ENCODE measurements at places on chromosomes 1 and 21. TPM values are rescaled to one million over a fixed set of nuclear protein-coding genes. Genes with fewer than 3 reads are reported as not detected.
A peak's percentile ranks its signal among the peaks of the same experiment; 100 is the strongest.

DNA sequence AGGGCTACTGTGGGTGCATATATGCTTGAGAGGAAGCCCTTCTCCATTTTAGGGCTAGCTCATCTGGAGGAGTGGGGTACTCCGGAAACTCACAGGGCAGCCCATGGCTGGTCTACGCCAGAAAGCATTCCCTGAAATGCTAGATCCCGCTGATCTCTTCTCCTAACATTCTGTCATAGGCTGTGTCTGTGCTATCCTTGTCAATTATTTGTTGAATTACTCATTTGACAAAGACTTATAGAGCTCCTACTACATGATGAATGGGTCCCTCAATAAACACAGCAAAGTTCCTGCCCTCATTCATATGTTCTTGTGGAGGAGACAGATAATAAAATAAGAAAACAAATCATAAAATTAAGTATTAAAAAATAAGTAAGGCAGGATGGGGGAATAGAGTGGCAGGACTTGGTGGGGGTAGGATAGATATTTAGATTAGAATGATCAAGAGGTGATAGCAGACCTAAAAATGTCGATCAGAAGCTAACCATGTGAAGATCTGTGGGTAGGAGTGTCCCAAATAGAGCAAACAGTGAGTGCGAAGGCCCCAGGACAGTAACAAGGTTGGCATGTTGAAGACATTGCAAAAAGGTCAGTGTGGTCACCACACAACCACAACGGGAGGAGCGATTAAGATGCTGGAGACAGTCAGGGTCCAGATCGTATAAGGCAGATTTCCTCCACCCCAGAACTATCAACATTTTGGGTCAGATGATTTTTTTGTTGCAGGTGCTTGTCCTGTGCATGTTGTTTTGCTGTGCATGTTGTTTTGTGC is 13.2 kb downstream of the NGF start:
- H3K4me3 ChIP-seq: no peak overlapping the region
- no peak for DNase-seq
- H3K27me3 ChIP-seq: no peaks in the 10 kb centered on the region
- H3K27ac ChIP-seq: no peak overlapping the region

DNA sequence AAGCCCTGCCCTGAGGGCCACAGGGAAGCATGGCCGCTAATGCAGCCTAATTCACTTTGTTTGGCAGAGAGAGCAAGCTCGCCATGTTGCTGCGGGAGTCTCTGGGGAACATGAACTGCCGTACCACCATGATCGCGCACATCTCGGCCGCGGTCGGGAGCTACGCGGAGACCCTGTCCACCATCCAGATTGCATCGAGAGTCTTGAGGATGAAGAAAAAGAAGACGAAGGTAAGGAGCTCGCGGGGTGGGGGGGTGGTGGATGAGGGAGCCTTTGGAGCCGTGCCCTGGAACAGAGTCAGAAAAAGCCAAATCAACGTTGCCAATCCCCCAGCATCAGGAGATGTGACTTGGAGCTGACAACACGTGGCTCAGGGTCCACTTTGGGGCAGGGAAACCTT is 529.4 kb downstream of the KIF26B start:
- H3K36me3 ChIP-seq: no peaks in the 10 kb centered on the region
- no peak for DNase-seq
- no peaks in the 10 kb centered on the region for H3K27me3 ChIP-seq
- no peak overlapping the region for H3K4me3 ChIP-seq

- no peak for DNase-seq
- no peak overlapping the region for H3K4me3 ChIP-seq
- H3K27me3 ChIP-seq: no peaks in the 10 kb centered on the region
- H3K4me1 ChIP-seq: no peaks in the 10 kb centered on the region
- no peaks in the 10 kb centered on the region for H3K36me3 ChIP-seq
- H3K27ac ChIP-seq: no peak overlapping the region
These were observed 10.9 kb downstream of the TMEM53 start for GRCh38 chr1:44663417-44663816.

DNA sequence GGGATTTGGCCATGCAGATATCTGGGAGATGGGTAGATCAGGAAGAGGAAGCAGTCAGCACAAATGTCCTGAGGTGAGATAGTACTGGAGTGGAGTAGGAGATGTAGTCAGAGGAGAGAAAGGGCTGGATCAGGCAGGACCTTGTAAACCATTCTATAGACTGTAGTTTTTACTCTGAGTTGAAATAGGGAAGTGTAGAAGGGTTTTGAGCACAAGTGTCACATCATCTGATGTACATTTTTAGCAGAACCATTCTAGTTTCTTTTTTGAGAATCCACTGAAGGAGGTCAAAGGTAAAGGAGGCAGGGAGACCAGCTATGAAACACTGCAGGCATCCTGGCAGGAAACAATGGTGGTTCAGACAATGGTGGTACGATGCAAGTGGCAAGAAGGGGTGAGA is 194.6 kb upstream of the RRP15 start:
- no peak for DNase-seq
- peaks cover 13% of the 10 kb centered on the region for H3K27me3 ChIP-seq
- H3K27ac ChIP-seq: no peak overlapping the region
- no peaks in the 10 kb centered on the region for H3K4me1 ChIP-seq

DNA sequence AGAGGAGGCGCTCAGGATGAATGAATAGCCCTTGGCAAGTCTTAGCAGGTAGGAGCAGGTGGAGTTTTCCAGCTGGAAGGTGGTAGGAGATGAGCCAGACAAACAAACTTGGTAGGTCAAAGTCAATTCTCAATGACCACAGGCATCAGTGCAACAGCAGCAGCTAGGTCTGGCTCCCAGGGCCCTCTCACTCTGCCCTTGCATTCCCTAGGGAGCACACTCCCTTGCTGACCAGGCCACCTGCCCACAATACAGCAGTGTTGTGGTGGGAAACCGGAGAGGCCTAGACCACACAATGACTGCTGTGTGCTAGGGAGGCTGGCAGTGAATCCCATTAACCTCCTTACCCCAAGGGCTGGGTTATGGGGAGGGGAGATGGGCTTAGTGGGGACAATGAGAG is 13.0 kb upstream of the PAQR6 start:
- H3K27ac ChIP-seq: no peak overlapping the region
- peaks cover 68% of the 10 kb centered on the region for H3K36me3 ChIP-seq
- no peak overlapping the region for H3K4me3 ChIP-seq
- DNase-seq: no peak
- no peaks in the 10 kb centered on the region for H3K27me3 ChIP-seq

- DNase-seq: no peak
- H3K27me3 ChIP-seq: no peaks in the 10 kb centered on the region
- no peak overlapping the region for H3K4me3 ChIP-seq
- no peaks in the 10 kb centered on the region for H3K4me1 ChIP-seq
- H3K36me3 ChIP-seq: no peaks in the 10 kb centered on the region
These were observed 22.6 kb upstream of the TTC34 start for GRCh38 chr1:2823921-2824610.

- no peaks in the 10 kb centered on the region for H3K36me3 ChIP-seq
- no peak overlapping the region for H3K4me3 ChIP-seq
- no peaks in the 10 kb centered on the region for H3K4me1 ChIP-seq
- no peak overlapping the region for H3K27ac ChIP-seq
- DNase-seq: no peak
- no peaks in the 10 kb centered on the region for H3K27me3 ChIP-seq
These were observed 15.2 kb downstream of the RGS4 start for GRCh38 chr1:163084330-163084729.

- H3K27me3 ChIP-seq: peaks cover 10% of the 10 kb centered on the region
- H3K36me3 ChIP-seq: no peaks in the 10 kb centered on the region
- no peak for DNase-seq
- no peak overlapping the region for H3K4me3 ChIP-seq
These were observed 779 bp downstream of the BEND5 start for GRCh38 chr1:48775831-48776392.

CBS gene
- total RNA-seq: 1.4 TPM

- H3K27ac ChIP-seq: no peak overlapping the region
- H3K27me3 ChIP-seq: no peaks in the 10 kb centered on the region
- DNase-seq: no peak
- no peaks in the 10 kb centered on the region for H3K36me3 ChIP-seq
- no peak overlapping the region for H3K4me3 ChIP-seq
These were observed 55.3 kb upstream of the COL6A1 start for GRCh38 chr21:45926281-45926680.

DNA sequence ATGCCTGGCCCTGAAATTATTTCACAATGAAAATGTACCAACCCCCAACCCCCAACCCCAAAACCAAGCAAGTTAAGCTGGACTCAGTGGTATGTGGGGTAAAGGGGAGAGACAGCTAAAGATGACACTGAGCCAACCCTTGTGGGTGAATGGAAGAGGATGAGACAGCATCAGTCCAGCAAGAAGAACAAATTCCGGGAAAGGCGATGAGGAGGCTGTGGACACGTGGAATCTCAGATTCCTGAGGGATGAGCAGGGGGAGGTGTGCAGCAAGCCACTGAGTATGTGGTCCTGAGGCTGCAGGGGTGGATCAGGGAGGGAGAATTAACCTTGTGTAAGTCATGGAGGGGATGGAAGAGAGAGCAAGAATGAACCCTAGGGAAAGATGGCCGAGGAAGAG is 14.4 kb upstream of the ZNF362 start:
- H3K4me1 ChIP-seq: peaks cover 9% of the 10 kb centered on the region
- no peaks in the 10 kb centered on the region for H3K27me3 ChIP-seq
- DNase-seq: no peak
- no peak overlapping the region for H3K4me3 ChIP-seq
- H3K36me3 ChIP-seq: no peaks in the 10 kb centered on the region

DNA sequence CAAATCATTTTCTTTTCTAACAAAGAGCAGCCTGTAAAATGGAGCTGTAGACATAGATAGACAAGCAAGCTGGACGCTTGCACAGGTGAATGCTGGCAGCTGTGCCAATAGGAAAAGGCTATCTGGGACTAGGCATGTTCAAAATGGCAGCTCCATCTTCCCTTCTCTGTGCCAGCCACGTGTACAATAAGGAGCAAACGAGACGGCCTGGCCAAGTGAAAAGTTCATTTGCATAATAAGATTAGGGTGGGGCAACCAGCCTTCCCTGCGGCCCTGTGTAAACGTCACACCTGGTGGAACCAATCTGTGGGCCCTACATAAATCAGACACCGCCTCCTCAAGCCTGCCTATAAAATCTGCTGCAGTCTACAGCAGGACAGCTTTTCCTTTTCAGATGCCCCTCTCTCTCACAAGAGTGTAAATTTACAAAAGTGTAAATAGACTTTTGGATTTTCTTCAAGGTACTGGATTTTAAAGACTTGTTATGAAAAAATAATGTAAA is 16.6 kb upstream of the EDEM3 start:
- no peaks in the 10 kb centered on the region for H3K27me3 ChIP-seq
- no peaks in the 10 kb centered on the region for H3K4me1 ChIP-seq
- no peak for DNase-seq
- no peak overlapping the region for H3K4me3 ChIP-seq

KRTAP19-7 gene
- total RNA-seq: not detected

- H3K36me3 ChIP-seq: no peaks in the 10 kb centered on the region
- DNase-seq: peak; percentile 42
- H3K27ac ChIP-seq: no peak overlapping the region
- H3K4me3 ChIP-seq: no peak overlapping the region
- H3K27me3 ChIP-seq: no peaks in the 10 kb centered on the region
- peaks cover 43% of the 10 kb centered on the region for H3K4me1 ChIP-seq
These were observed 17.1 kb upstream of the SPSB1 start for GRCh38 chr1:9275567-9276034.

- no peak for DNase-seq
- no peak overlapping the region for H3K4me3 ChIP-seq
- peaks cover 7% of the 10 kb centered on the region for H3K4me1 ChIP-seq
- no peak overlapping the region for H3K27ac ChIP-seq
- H3K27me3 ChIP-seq: no peaks in the 10 kb centered on the region
- H3K36me3 ChIP-seq: no peaks in the 10 kb centered on the region
These were observed 55.4 kb downstream of the DDAH1 start for GRCh38 chr1:85409516-85409915.

CD48 gene
- total RNA-seq: 0.20 TPM

- no peak for DNase-seq
- H3K27me3 ChIP-seq: no peaks in the 10 kb centered on the region
- H3K36me3 ChIP-seq: no peaks in the 10 kb centered on the region
- peaks cover 21% of the 10 kb centered on the region for H3K4me1 ChIP-seq
These were observed 59.0 kb upstream of the RPL11 start for GRCh38 chr1:23632479-23633160.

SLC25A34 gene
- 0.59 TPM for total RNA-seq

GRCh38 chr21:44295646-44296045 is 4.2 kb upstream of the PFKL start:
- no peaks in the 10 kb centered on the region for H3K36me3 ChIP-seq
- H3K27ac ChIP-seq: no peak overlapping the region
- H3K27me3 ChIP-seq: no peaks in the 10 kb centered on the region
- no peak for DNase-seq

GRCh38 chr1:107004421-107004820 is 52.1 kb upstream of the PRMT6 start:
- H3K36me3 ChIP-seq: no peaks in the 10 kb centered on the region
- H3K27me3 ChIP-seq: no peaks in the 10 kb centered on the region
- no peak overlapping the region for H3K4me3 ChIP-seq
- H3K4me1 ChIP-seq: no peaks in the 10 kb centered on the region
- no peak for DNase-seq

SRSF10 gene
- total RNA-seq: 142 TPM

GRCh38 chr21:45010096-45010495 is 64.3 kb upstream of the ADARB1 start:
- DNase-seq: no peak
- H3K27me3 ChIP-seq: no peaks in the 10 kb centered on the region

- H3K4me1 ChIP-seq: peaks cover 27% of the 10 kb centered on the region
- no peak overlapping the region for H3K27ac ChIP-seq
- H3K27me3 ChIP-seq: no peaks in the 10 kb centered on the region
- peak; percentile 45 for DNase-seq
- no peak overlapping the region for H3K4me3 ChIP-seq
These were observed 61.4 kb upstream of the DIRAS3 start for GRCh38 chr1:68111519-68112436.

A3GALT2 gene
- not detected for total RNA-seq

DNA sequence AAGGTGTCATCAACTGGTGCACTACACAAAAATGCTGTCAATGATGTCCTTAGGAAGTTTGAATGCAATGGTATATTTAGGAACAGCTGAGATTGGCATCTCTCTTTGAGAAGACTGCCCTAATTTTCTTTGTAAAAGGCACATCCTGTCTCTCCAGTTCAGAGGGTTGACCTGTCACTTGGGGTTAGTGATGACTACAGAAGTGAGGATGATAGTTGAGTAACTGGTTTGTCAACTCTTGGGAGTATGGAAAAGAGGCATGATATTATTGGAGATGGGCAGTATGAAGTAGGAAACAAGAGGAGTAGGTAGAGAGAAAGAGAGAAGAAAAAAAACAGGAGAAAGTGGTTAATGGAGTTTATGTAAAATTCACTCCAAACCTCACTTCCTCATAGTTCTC is 40.4 kb upstream of the PIGC start:
- H3K36me3 ChIP-seq: no peaks in the 10 kb centered on the region
- peaks cover 20% of the 10 kb centered on the region for H3K4me1 ChIP-seq
- H3K4me3 ChIP-seq: no peak overlapping the region
- no peak for DNase-seq
- H3K27me3 ChIP-seq: no peaks in the 10 kb centered on the region

CD5L gene
- not detected for total RNA-seq

VTCN1 gene
- 0.17 TPM for total RNA-seq

GRCh38 chr1:212520299-212520698 is 87.6 kb downstream of the NENF start:
- H3K27ac ChIP-seq: no peak overlapping the region
- no peak overlapping the region for H3K4me3 ChIP-seq
- no peak for DNase-seq
- H3K36me3 ChIP-seq: no peaks in the 10 kb centered on the region

GRCh38 chr1:62585469-62586155 is 11.7 kb upstream of the ANGPTL3 start:
- H3K36me3 ChIP-seq: no peaks in the 10 kb centered on the region
- H3K27ac ChIP-seq: no peak overlapping the region
- H3K4me1 ChIP-seq: no peaks in the 10 kb centered on the region
- no peaks in the 10 kb centered on the region for H3K27me3 ChIP-seq

GRCh38 chr1:25245809-25246599 is 1.2 kb downstream of the RSRP1 start:
- no peaks in the 10 kb centered on the region for H3K27me3 ChIP-seq
- peaks cover 18% of the 10 kb centered on the region for H3K36me3 ChIP-seq
- H3K4me1 ChIP-seq: peaks cover 20% of the 10 kb centered on the region
- H3K4me3 ChIP-seq: peak overlapping the region; percentile 98
